ENCODE measurements at places on chromosomes 16 and 17.
A peak's percentile ranks its signal among the peaks of the same experiment; 100 is the strongest.

DNA sequence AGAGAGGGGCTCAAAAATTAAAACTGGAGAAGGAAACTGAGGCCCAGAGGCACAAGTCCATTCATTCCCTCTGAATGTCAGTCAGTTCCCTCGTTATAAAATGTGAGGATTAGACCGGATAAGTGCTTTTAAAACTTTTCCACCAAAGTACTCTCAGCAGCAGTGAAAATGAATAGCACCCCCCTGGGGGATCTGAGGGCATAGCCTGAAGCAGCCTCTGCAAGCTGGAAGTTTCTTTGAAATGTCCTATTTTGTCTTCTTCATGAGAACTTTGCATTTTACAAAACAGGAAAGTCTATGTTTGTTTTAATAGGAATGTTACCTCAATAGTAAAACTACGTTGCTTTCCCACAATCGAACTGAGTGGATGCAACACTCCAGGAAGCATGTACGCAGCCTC lies 273.0 kb downstream of the CEP112 start:
- no peak for DNase-seq

DNA sequence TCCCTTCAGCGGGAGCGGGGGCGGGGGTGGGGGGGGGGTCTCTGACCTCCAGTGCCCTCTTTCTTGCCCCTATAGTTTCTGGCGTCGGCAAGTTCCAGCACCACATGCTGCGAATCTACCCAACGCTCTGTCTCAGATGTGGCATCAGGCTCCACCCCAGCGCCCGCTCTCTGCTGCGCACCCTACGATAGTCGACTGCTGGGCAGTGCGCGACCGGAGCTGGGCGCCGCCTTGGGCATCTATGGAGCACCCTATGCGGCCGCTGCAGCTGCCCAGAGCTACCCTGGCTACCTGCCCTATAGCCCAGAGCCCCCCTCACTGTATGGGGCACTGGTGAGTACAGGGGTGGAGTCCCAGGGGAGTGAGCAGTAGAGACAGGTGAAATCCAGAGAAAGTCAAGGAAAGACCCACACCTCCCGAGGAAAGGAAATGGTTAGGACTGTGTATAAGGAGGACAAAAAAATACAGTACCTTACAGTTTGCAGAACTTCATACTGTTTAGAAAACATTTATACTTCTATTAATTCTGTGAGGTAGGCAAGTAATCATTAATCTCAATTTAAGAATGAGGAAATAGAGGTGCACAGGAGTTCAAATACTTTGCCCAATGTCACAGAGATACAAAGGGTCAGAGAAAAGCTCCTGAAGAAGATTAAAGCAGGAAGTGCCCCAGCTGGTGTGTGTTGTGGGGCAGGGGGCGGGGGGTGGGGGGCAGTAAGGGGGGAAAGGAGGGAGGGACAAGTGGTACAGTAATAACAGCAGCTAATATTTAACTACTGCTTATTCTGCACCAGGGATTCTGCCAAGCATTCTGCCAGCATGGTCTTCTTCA lies 2.5 kb downstream of the IRX6 start:
- DNase-seq: no peak

GRCh38 chr16:49749816-49750215 lies 106.1 kb downstream of the ZNF423 start:
- no peak for DNase-seq

GRCh38 chr17:1755252-1755826 lies 6.5 kb upstream of the SERPINF1 start:
- no peak for DNase-seq

GRCh38 chr16:4101421-4102219 lies 14.6 kb downstream of the ADCY9 start:
- DNase-seq: no peak

- peak; percentile 84 for DNase-seq
Observed at GRCh38 chr17:50272711-50273653, 1.3 kb upstream of the TMEM92 start.

- DNase-seq: no peak
Observed at GRCh38 chr16:66690106-66690847, 6.3 kb downstream of the CMTM4 start.

GRCh38 chr17:73227379-73227778 lies 34.3 kb downstream of the CPSF4L start:
- DNase-seq: no peak

DNA sequence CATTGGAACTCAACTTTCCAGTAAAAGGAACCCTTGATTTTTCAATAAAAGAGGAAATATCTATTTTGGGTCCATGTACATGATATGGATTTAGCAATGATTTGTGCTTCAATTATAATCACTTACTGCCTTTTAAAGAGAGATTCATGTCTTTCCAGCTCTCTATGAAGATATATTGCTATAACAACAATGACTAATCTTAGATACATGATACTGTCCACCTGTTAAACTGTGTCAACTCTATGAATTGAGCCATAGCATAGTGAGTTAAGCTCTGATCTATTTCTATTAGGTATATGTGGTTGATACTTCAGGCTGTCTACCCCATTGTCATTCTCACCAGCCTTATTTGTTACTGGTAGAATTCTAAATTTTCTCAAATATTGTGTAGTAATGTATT lies 15.0 kb upstream of the MPHOSPH6 start:
- no peak for DNase-seq

- no peak for DNase-seq
Observed at GRCh38 chr16:75385507-75386152, 47.7 kb downstream of the CFDP1 start.

- no peak for DNase-seq
Observed at GRCh38 chr17:68377771-68378267, 79.5 kb downstream of the WIPI1 start.

DNA sequence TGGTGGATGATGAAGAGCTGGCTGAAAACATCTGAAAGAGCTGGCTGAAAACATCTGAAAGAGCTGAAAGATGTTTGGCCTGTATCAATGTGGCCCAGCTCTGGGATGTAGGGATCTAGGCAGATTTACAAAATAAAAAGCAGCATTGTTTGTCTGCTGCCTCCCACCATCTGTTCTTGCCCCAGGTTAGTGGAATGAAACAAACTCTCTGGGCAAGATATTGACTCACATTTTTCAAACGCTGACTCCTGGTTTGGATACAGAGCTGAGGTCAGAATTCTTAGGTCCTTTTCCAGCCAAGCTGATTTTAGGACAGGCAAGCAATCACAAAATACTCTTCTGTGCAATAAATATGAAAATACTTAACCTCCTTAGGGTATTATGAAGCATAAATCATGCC lies 139.0 kb downstream of the STX8 start:
- DNase-seq: no peak

- no peak for DNase-seq
Observed at GRCh38 chr16:17454162-17454730, 16.5 kb downstream of the XYLT1 start.

GRCh38 chr16:24729951-24730815 lies 732 bp downstream of the TNRC6A start:
- DNase-seq: no peak

GRCh38 chr17:67582673-67583081 lies 135.1 kb upstream of the NOL11 start:
- peak; percentile 19 for DNase-seq

DNA sequence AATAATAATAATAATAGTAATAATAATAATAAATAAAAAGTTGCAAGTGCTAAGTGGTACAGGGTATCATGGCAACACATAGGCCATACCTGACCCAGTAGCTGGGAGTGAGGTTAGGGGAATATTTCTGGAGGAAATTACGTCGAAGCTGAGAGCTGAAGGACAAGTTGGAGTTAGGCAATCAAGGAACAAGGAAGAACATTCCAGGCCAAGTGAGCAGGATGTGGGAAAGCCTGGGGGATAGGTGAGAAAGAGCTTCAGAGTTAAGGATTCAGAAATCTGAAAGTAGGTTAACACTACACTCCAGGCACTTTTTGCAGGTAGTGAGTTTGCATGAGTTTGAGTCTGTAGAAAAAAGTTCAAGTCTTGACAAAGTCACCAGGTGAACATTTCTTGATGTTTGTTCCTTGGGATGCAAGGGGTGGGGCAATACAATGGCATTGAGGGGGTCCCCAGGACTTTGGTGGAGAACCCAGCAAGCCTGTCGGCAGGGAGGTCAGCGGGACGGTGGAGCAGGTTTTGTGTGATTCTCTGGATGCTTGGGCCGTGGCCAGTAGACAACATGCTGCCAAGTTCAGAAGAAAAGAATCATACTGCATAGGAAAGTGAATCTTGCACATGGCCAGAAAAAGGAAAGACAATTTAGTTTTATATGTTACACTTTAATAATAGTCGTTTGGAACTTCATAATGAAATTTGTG lies 27.7 kb upstream of the MPHOSPH6 start:
- no peak for DNase-seq

GRCh38 chr16:23869052-23869451 lies 33.3 kb downstream of the PRKCB start:
- DNase-seq: no peak

DNA sequence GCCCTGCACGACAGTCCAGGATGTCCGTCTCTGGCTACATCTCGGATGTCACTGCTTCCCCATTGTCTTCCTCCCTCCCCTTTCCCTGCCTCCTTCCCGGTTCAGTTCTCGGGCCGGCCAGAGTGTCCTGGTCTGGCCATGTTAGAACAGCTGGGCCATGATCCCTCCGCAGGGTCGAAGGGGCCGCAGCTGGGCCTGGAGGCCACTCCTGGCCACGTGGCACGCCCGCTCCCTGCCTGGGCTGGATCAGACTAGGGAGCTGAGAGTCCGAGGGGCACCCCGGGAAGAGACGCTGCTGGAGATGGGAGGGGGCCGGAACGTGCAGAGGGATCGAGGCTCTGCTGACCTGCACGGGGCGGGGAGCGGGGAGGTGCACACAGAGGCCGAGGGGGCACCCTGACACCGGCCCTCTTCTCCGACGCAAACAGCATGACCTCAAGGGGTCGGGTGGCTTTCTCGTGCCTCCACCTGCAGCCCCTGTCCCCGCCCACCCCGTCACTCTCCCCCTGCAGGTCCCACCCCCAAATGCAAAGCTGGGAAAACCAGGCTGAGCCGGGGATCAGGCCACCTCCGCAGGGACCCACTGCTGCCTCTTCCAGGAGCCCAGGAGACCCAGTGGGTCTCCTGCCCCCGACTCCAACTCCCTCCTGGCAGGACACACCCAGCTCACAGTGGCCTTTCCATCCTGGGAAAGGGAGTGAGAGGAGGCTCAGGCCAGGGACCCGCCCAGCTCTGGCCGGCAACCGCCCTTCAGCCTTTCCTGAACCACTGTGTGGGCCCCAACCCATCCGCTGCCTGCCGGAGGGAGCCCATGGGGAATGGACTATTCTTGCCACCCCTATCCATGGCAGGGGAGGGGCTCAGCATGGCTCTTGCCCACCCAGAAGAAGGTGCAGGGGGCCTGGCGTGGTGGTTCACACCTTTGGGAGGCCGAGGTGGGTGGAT lies 38.5 kb downstream of the CTU2 start:
- DNase-seq: no peak

GRCh38 chr17:64778240-64779097 lies 116.4 kb upstream of the SMURF2 start:
- DNase-seq: peak; percentile 77

- DNase-seq: no peak
Observed at GRCh38 chr16:17836868-17837602, 366.3 kb upstream of the XYLT1 start.

GRCh38 chr17:33435721-33436301 lies 142.7 kb upstream of the ASIC2 start:
- no peak for DNase-seq

DNA sequence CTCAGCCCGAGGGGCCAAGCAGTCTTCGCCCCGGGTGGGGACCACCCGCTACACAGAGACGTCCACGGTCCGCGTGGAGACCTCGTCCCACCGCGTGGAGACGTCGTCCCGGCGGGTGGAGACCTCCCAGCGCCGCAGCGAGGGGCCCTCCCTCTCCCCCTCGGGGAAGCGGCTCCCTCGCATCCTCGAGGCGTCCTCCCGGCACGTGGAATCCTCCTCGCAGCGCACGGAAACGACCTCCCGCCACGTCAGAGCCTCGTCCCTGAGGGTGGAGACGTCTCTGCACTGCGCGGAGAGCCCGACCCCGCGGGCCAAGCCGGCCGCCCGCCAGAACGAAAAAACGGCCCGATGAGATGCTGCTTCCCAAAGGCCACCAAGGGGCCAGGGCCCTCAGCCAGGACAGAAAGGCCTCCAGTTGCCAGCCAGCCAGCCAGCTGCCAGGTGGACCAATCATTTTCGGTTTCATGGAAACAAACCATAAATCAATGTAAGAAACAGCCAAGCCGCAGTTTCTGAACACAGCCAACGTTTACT lies 424 bp downstream of the C17orf100 start:
- DNase-seq: no peak

DNA sequence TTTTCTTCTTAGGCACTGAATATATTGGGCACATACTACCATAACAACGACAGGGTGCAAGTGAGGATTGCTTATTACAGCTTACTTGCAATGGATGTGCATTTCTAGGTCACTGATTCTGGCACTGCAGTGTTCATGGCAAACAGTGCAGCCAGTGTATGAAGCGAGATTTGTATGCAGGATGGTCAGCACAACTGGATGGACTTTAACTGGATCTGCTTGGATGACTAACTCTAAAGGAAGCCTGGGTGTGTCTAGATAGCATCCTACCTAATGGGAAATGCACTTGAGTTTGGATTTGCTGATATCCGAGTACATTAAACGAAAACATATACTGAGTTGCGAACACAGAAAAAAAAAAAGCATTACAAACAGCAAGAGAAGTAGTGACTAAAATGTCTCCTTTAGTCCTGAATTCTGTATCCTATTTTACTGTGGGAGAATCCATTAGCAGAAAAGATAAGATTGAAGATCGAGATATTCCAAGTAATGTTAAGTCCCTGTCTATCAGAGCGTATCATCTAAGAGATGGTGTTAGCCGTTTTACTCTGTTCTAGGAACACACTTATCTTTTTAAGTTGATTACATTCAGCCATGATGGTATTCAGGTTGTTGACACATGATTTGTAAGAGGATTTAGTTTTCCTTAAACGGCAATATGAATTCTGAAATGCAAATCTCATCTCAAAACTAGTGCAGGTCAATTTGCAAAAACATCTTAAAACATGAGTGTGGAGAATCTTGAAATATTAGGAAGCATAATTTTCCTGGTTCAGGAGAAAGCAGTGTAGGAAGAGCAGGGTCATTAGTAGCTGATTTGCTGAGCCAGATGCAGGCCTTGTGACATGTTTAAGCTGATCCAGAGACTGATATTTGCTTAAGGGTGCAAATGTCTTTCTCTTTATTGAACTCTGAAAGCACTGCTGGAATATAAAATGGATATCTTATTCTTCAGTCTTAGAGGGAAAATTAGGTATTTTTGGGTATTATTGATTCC lies 142.6 kb upstream of the CPHXL start:
- DNase-seq: no peak

GRCh38 chr17:61862105-61862574 lies 1.2 kb downstream of the BRIP1 start:
- DNase-seq: no peak

- DNase-seq: no peak
Observed at GRCh38 chr17:20925954-20926353, 116.9 kb downstream of the USP22 start.

DNA sequence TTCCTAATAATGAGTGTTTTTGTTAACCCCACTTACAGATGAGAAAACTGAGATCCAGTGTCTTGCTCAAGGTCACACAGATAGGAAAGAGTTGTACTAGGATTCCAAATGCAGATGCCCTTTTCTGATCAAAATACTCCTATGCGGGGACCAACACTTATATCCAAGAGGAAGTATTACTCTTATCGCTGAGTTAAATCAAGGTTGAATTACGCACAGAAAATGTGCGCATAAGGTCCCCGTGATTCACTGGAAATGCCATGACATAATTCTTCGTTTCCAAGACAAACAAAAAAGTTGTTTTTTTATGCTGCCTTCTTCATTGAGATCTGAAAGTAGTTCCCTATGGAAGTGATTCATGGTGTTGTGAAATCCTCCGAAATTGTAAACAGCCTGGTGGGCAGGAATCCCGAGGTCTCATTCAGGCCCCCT lies 463.8 kb upstream of the HSBP1 start:
- no peak for DNase-seq
